ENCODE measurements at places on chromosomes 4 and X.

DNA sequence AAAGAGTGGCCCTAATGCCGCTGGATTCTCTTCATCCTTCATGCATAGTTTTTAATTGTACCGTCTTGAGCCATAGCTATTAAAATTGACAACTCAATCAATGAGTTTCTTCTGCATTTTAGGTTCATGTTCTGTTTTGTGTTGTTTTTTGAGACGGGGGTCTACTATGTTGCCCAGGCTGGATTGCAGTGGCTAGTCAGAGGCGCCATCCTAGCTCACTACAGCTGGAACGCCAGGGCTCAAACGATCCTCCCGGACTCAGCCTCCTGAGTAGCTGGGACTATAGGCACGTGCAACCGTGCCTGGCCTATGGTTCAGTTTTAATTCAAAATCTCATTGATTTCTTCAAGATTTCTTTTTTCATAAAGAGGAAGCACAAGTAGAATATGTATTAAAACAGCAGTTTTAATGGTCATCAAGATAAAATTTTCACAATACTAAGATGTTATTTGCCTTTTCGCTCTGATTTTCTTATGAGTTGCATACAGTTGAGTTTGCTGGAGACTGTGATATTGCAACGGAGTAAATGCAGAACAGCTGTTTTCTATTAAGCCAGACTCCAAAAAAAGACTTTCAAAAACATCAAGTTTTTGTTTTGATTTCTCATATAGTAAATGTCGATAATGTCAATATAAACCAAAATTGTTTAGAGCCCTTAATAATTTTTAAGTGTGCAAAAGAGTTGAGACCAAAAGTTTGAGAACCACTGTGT is 1.1 kb upstream of the STX18 start:
- no peak for DNase-seq

DNA sequence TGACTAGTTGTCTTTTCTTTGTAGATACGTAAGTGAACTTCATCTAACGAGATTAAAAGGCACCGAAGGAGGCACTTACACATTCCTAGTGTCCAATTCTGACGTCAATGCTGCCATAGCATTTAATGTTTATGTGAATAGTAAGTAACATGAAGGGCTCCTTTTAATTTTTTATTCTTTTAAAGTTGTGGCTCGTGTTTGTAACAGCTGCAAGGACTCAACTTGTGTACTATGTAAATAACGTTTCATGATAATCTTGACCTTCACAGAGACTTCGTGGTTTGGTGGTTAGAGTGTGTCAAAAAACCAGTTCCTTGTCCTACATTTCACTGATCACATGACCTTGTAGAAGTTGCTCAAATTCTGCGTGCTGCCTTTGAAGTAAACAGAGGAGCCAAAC is 51.6 kb downstream of the KIT start:
- DNase-seq, result no peak

- no peak for DNase-seq
Observed at GRCh38 chrX:79080141-79080540, 64.3 kb upstream of the GPR174 start.

GRCh38 chr4:187084701-187085100 is 361.0 kb upstream of the FAT1 start:
- DNase-seq, result no peak

DNA sequence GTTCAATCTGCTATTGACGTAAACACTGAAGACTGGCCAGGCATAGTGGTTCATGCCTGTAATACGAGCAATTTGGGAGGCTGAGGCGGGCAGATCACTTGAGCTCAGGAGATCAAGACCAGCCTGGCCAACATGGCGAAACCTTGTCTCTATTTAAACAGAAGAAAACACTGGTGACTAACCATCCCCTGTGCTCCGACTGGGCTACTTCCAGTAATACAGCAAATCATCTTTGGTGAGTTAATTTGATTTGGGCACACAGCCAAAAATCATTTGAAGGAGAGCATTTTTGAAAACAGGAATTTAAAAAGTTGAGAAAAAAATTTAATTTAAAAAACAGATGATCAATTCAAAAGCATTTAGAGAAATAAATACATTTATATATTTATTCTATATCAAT is 52.0 kb downstream of the SEC24D start:
- DNase-seq, result no peak

GRCh38 chr4:139574641-139575040 is 18.6 kb upstream of the SETD7 start:
- DNase-seq, result no peak

GRCh38 chrX:45421806-45422205 is 221.1 kb upstream of the DIPK2B start:
- DNase-seq, result no peak

DNA sequence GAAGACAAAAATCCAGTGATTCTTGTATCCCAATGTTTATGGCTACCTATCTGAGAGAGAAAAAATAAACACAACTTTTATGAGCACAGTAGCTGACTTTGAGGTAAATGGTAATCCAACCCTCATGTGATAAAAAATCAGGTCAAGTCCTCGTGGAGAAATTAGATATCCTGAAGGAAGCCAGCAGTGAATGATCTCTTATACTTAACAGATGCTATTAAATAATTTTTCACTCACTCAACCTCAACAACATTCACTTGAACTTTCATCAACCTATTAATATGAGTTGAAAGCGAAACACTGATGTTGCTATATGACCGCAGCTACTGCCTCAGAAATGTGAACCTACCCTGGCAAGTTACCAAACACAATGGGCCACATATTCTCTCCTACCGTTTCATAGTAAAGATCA is 105.4 kb downstream of the GPC3 start:
- no peak for DNase-seq

GRCh38 chr4:106527316-106527715 is 158.7 kb upstream of the GIMD1 start:
- no peak for DNase-seq

DNA sequence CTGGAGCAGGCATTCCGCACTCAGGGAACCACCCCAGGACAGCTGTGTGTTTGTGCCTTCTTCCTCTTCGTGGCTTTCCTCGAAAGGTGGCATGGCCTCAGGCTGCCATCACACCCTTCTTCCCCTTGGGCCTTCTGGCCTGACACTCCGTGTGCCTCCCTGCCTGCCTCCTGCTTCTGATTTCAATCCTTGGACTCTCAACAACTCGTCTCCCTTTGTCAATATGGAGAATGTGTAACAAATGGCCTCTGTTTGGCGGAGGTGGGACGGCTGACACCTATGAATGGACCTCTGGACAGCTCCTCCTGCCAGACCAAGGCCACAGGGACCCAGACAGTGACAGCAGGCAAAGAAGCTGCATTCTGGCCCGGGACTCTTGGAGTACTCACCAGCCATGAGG is 137.0 kb downstream of the ENPP6 start:
- DNase-seq, result no peak

GRCh38 chr4:175447016-175447415 is 365.0 kb downstream of the GPM6A start:
- no peak for DNase-seq

DNA sequence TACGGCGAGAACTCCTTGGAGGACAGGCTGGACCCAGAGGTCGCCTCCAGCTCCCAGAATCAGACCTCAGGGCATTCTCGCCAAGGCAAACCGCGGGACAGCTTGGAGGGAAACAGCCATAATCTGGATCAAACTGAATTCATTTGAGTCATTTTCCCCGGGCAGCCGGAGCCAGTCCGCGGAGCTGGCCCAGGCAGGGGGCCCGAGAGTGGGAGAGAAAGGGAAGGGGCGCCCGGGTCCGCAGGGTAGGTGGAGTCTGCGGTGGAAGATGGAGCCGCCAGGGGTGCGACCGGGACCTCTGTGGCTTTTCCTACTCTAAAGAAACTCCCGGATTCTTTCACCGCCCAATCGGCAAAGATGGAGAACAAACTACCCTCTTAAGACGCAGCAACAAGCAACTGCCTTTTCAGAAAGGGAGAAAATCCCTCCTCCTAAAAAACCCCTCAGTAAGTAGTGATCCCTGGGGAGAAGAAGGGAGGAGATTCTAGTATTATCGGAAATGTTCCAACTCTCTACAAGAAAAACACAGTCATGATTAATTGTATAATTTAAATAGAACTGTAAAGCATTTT is 5.2 kb downstream of the NKX3-2 start:
- DNase-seq, result no peak

DNA sequence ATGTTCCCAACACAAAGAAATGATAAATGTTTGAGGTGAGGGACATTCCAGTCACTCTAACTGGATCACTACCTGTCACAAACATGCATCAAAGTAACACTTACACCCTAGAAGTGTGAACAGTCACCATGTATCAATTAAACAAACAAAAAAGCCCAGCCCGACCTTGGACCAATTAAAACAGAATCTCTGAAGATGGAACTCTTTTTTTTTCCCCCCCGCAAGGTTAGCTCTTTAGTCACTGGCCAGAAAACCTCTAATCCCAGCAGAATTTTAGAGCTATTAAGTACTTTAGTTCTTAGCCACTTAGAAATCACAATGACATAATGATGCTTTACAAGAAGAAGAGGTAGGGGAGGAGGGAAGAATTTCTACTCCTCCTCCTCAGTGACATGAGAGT is 154.5 kb downstream of the PALLD start:
- no peak for DNase-seq

DNA sequence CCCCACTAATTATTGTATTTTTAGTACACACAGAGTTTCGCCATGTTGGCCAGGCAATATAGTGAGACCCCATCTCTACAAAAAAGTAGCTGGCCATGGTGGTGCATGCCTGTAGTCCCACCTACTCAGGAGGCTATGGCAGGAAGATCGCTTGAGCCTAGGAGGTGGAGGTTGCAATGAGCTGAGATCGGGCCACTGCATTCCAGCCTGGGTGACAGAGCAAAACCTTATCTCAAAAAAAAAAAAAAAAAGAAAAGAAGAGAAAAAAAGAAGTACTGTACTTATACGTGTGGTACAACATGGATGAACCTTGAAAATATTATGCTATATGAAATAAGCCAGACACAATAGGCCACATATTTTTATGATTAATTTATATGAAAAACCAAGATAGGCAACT is 9.9 kb upstream of the WDR45 start:
- DNase-seq, result no peak

DNA sequence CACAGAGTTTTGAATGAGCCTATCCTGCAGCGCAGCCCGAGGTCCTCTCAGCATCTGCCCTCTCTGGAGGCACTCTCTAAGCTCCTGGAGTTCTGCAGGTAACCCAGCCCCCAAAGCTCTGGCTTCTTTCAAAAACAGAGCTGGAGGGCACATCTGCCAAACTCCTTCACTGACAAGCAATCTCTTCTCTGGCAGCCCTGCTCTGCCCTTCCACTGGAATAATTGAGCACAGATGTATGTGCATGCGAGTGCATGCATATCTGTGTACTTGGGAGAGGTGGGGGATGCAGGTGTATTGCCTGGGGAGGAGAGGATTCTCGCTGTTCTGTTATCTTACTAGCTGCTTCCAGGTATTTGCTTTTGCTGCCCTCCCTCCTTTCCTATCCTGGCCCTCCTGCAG is 22.2 kb upstream of the PLP1 start:
- no peak for DNase-seq

DNA sequence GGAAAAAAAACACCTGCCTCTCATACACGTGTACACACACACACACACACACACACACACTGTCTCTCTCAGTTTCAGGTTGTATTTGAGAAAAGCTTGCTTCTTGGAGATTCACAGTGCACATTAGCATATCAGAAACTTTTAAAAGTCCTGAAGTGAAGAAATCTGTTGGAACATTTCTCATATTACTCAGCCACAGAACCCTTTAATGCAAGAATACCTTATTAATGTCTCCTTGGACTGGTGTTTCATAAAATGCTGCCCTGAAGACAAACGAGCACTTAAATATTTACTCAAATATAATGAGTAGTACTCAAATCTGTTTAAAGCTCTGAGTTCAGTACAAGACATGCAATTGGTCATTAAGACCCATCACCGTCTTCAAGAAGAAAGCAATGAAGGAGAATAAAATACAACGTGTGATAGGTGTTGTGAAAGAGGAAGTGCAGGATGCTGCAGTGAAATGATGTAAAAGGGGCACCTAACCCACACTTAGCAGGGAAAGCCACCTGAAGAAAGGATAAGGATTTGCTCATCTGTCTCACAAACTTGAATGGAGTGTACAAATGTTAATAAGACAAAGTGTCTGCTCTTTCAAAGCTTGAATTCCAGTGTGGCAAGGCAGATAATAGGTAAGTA is 57.0 kb downstream of the DCLK2 start:
- DNase-seq, result no peak

DNA sequence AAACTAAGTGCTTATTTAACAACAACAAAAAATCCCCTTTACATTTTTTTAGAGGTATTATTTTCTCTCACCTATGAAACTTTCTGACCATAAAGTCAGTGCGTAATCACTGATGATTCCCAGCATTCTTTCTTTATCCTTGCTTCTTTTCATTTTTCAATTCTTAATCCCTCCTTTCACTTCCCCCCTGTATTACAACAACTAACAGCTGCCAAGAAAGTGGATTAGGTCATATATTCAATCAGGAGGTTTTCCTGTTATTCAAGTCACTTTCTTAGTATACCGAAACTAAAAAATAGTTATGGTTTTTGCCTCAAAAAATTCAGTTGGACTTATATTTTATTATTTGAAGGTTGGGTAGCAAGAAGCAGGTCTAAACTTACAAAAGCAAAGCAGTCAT is 2.1 kb upstream of the STAP1 start:
- no peak for DNase-seq

DNA sequence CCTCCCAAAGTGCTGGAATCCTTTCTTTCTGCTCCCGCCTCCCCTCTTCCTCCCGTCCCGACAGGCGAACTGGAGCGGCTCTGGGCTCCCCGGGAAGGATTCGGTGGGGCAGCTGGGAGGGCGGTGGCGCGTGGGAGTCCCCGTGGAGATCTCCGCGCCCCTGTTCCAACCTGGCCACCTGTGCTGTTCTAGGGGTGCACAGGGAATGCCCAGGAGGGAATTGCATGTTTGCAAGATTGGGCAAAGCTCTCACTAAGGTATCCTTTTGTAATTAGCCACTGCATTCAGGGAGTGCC is 11.2 kb upstream of the ELF4 start:
- DNase-seq, result no peak

GRCh38 chrX:121496966-121497365 is 449.6 kb downstream of the GLUD2 start:
- no peak for DNase-seq

- no peak for DNase-seq
Observed at GRCh38 chr4:67292636-67293035, 252.7 kb downstream of the CENPC start.

DNA sequence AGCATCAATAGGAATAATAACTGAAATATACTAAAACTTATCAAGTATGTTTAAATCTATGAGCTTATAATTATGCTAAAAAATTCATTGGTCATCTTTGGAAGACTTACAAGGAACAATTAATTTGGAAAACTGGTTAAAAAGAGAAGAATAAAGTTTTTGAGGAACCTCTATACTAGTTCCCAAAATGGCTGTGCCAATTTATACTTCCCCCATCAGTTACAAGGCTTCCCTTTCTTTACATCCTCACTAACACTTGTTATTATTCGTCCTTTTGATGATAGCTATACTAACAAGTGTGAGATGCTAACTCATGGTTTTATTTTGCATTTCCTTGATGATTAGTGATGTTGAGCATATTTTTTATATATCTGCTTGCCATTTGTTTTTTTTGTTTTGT is 17.1 kb downstream of the OGT start:
- no peak for DNase-seq

GRCh38 chrX:53768451-53768850 is 81.9 kb upstream of the HUWE1 start:
- no peak for DNase-seq

GRCh38 chrX:46713672-46714490 is 45.0 kb downstream of the SLC9A7 start:
- no peak for DNase-seq

- DNase-seq, result no peak
Observed at GRCh38 chr4:98833384-98833783, 95.5 kb downstream of the EIF4E start.
